Naive B cell (primary cell): ENCODE measurements at places on chromosomes 3 and 15.
A peak's percentile ranks its signal among the peaks of the same experiment; 100 is the strongest.

DNA sequence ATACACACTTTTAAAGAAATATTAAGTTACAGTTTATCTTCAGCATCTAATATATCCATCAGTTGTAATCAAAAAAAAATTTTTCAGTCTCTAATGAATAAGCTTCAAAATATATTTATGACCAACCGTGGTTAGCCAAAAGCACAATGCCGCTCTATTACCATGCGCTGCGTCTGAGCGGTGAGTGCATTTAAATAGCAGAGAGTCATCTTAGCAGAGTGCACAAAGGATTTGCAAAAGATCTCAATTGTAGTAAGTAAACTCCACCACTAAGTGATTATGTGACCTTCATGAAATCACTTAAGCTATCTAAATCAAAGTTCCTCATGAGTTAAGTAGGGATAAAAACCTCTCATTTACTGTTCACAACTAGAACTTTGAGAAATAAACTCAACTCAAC, 4.9 kb downstream of the TP63 start:
- DNase-seq = no peak

- no peak for DNase-seq
These were observed 138.0 kb upstream of the ALCAM start for GRCh38 chr3:105228696-105229095.

GRCh38 chr15:49830391-49830790, 209.5 kb downstream of the DTWD1 start:
- DNase-seq = no peak

- no peak for DNase-seq
These were observed 129.1 kb upstream of the CNTN6 start for GRCh38 chr3:963755-964154.

DNA sequence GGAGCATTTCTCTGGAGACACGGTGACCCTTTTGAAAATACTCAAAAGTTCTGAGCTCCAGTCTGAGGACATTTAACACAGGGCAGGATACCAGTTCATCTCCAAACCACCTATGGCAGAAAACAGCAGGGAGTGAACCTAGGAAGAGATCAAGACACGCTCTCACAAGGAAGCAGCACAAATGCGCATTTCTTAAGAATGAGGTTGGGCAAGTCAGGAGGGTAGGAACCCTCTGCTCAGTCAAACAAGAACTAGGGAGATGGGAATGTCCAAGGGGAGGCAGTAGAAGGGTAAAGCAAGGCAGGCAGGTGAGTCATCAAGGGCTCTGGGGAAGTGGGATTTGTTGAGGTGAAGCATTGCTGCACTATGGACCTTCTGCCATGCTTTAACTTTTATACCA, 60.3 kb upstream of the PSMD6 start:
- no peak for DNase-seq

DNA sequence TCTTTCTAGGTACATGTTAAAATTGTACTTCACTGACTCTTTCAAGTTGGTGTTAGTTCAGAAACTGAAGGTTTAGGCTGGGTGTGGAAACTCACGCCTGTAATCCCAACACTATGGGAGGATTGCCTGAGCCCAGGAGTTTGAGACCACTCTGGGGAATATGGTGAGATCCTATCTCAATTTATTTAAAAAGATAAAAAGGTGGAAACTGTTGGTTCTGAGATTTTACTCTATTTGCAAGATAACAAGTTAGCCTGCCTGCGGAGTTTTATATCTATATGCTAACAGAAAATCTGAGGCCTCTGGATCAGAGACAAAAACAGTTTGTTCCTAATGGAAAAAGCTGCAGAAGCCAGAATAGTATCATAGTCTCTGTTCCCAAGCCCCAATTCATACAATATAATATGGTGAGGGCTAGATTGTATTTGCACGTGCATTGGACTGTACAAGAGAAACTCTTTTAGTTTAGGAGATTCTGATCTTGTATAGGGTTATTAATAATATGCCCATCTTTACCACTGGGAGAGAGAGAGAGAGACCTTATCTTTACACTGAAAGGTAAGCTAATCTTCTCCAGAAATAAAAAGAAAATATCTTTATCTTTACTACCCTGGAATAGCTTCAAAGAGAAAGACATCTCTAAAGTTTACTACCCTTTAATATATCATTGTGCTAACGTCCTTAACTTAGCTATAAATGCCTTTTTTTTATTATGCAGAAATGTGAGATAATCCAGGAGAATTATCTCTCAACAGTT, 1267.6 kb downstream of the OTOL1 start:
- no peak for DNase-seq

DNA sequence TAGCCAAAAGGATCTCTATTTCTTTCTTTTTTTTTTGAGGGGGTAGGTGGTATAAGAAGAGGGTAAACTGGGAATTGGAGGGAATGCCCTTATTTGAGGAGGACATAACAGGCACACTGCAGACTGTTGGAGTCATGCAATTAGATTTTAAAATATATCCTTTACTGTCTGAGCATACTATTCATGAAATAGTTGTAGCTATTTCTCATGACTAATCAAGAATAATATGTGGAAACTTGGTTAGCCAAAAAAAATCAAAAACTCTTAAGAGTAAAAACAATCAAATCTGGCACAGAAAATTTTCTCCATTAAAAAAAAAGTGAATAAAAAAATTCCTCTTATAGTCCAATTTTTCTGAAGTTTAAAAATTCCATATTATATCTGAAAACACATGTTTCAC, 174.9 kb downstream of the SCAPER start:
- DNase-seq = no peak

- DNase-seq = no peak
These were observed 14.5 kb downstream of the EFCAB12 start for GRCh38 chr3:129413687-129414506.

DNA sequence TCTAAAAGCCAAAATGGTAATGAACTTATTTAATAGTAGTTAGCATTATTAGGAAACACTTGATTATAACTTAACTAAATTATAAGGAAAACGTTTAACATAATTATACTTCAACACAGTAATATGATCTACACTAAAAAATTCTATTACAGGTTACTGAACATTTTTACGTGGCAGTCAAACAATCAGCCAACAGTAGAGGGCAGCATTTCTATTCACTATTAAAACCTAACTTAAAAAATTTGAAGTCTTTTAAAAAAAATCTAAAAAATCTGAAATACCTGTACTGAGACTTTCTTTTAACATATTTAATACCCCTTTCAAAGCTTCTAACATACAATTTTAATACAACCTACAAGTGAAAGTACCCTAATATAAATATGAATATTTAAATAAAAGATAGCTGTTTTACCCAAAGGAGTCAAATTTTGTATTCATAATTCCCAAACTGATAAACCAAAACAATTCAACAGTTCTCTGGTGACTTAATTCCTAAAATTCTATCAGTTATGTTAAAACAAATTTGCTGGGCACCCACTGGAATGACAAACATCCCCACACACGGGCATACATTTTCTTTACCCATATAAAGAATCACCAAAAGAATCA, 41.5 kb downstream of the DLG1 start:
- DNase-seq = peak; percentile 35

DNA sequence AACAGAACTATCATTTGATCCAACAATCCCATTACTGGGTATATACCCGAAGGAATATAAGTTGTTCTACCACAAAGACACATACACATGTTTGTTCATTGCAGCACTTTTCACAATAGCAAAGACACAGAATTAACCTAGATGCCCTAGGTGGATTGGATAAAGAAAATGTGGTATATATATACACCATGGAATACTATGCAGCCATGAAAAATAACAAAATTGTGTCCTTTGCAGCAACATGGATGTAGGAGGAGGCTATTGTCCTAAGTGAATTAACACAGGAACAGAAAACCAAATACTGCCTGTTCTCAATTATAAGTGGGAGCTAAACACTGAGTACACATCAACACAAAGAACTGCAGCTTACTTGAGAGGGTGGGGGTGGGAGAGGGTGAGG, 142.5 kb downstream of the IL20RB start:
- DNase-seq = no peak

- no peak for DNase-seq
These were observed 54.5 kb downstream of the NEK11 start for GRCh38 chr3:131081224-131081623.
